ENCODE measurements at places on chromosomes 2 and 18. TPM values are rescaled to one million over a fixed set of nuclear protein-coding genes. Genes with fewer than 3 reads are reported as not detected.

GRCh38 chr2:227612546-227613271, 1.9 kb downstream of the SCYGR3 start:
- no peaks in the 10 kb centered on the region for H3K4me1 ChIP-seq
- no peak overlapping the region for H3K4me3 ChIP-seq
- no peaks in the 10 kb centered on the region for H3K36me3 ChIP-seq
- H3K27ac ChIP-seq, result no peak overlapping the region

- no peak for DNase-seq
- H3K4me3 ChIP-seq, result no peak overlapping the region
Measured at GRCh38 chr2:31208240-31208639, 9.1 kb downstream of the CAPN14 start.

The CABLES1 gene
- total RNA-seq, result not detected

The C2orf80 gene
- total RNA-seq, result not detected

The FAM161A gene
- 0.91 TPM for total RNA-seq

DNA sequence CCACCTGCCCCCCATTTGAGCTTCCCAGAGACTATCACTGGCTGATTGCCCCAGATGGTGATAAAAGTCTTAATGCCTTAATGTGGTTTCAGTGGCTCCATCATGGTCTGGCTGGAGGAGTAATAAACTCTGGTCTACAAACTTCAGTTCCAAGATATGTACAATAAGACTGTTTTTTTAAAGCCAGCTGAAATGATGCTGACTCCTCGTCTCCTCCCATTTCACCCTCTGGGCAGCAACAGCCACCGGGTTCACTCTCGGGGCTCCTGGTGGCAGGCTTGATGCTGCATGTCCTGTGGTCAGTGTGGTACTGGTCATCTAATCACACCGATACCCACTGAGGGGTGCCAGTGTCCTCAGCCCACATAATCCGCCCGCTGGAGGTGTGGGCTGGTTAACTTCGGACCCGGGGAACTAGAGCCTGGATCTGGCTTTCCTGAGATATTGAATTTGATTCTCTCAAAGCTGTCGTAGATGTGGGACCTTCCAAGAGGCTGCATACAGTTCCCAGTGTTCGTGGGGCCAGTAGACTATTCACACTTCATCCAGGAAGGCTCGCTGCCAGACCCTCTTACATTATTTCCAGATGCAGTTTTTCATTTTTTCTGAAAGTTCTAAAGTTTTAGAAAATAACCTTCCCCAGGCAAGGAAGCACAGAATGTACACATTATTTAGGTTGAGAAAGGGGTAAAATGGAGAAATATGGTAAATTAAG, 95.3 kb downstream of the GALR1 start:
- no peaks in the 10 kb centered on the region for H3K4me1 ChIP-seq
- H3K27me3 ChIP-seq, result no peaks in the 10 kb centered on the region
- H3K27ac ChIP-seq, result no peak overlapping the region
- H3K36me3 ChIP-seq, result no peaks in the 10 kb centered on the region

Data from CD4-positive, alpha-beta T cell (primary cell).